ENCODE measurements at places on chromosomes 12 and 14.

DNA sequence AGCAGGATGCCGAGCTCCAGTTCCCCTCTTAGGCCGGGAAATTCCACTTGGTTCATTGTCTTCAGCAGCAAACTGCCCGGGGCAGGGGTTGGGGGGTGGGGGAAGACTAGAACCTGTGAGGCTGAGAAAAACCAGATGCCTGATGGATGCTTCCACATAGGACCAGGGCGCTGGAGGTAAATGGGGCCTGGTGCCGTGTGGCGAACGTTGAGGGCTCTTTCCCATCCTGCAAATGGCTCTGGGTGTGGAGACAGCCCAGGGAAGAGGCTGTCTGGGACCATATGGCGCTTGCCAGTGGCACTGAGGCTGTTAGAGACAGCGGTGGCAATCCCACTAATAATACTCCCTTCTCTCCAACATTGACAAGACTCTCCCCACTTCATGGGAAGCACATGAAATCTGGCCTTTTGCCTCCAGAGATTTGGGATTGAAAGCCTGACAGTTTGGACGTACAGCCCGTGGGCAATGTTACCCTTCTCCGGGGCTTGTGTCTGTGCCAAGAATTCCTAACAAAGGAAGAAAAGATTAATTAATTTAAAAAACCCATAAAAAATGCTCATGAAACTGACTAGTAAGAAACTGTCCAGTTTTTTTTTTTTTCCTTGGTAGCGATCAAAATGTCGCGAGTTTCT lies 44.5 kb downstream of the MAP1LC3B2 start:
- DNase-seq: no peak

DNA sequence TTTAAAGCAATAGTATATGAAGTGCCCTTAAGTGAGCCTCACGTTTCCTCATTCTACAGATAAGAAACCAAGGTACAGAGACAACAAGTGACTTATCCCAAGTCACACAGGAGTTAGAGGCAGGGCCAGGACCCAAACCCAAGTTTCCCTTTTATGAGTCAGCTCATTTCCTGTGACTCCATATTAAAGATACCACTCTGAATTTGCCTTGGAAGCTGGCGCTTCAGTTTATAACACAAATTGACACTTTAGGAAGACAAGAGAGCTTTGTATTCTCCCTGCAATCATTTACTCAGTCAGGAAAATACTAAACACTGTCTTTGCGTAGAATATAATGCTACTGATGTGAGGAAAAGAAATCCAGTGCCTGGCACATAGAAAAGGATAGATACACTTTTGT lies 43.2 kb downstream of the MYBPC1 start:
- peak; percentile 44 for DNase-seq

GRCh38 chr14:62017651-62018230 lies 255.5 kb downstream of the SNAPC1 start:
- no peak for DNase-seq

GRCh38 chr12:124520907-124521306 lies 46.5 kb downstream of the NCOR2 start:
- DNase-seq: peak; percentile 71

GRCh38 chr12:76080017-76080728 lies 4.3 kb downstream of the NAP1L1 start:
- peak; percentile 5 for DNase-seq

- no peak for DNase-seq
Observed at GRCh38 chr12:16072678-16073077, 161.5 kb downstream of the DERA start.

DNA sequence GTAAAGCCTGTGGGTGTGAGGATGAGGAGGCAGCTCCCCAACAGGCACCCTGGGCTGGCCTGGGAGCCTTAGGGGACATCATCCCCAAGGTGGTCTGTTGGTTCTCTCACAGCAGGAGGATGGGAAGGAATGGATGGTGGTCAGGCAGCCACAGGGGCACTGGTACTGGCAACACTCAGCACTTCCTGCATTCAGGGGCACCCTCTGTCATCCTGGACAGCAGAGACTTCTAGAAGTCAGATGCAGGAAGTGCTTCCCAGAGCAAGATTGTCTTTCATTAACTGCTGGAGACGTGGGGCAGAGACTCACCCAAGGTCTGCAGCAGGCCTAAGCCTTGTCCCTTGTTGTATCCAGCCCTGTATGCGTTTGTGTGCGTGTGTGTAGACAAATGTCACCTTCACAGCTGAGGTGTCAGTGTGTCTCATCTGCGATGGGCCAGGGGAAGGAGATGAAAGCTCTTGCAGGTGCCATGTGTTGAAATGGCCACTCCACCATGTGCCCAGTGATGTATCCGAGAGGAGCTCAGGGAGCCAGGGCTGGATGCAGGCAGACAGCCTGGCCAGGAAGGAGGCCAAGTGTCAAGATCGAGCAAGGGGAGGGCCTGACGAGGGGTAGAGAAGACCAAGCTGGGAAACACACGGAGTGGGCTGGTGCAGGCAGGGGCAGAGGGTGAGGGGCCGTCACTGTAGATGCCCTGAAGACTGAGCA lies 85.1 kb downstream of the PITPNM2 start:
- DNase-seq: peak; percentile 15

GRCh38 chr12:32126720-32127119 lies 20.1 kb downstream of the BICD1 start:
- DNase-seq: no peak

- no peak for DNase-seq
Observed at GRCh38 chr12:9132008-9132535, 16.4 kb upstream of the A2M start.

GRCh38 chr12:113195598-113195997 lies 10.1 kb downstream of the RITA1 start:
- no peak for DNase-seq

GRCh38 chr14:91387951-91388381 lies 29.7 kb downstream of the CCDC88C start:
- DNase-seq: no peak

DNA sequence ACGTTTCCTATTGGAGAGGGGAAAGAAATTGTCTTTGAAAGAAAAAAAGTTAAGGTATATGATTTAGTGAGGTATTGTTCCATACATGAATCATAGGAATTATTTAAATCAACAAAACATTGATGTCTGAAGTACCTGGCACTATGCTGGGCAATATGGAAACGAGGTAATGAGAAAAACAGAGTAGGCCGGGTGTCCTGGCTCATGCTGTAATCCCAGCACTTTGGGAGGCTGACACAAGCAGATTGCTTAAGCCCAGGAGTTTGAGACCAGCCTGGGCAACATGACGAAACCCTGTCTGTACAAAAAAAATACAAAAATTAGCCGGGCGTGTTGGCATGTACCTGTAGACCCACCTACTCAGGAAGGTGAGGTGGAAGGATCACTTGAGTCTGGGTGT lies 45.9 kb downstream of the AEBP2 start:
- DNase-seq: no peak

DNA sequence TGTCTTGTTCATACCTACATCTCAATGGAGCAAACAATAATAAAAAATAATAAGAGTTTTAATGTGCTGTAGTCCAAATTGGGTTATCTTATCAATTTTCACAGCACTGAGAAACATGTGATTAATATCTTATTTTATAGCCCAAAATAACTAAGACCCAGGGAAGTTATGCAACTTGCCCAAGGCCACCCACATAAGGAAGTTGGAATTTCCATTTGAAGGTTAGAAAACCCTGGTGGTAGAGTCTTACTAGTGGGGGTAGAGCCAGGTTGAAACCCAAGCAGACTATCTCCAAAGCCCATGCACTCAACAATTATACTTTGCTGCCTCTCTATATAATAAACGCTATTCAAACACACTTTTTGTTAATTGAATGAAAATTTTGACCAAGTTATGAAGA lies 270.0 kb upstream of the CAND1 start:
- no peak for DNase-seq

GRCh38 chr12:88585077-88585476 lies 4.8 kb upstream of the KITLG start:
- DNase-seq: no peak

DNA sequence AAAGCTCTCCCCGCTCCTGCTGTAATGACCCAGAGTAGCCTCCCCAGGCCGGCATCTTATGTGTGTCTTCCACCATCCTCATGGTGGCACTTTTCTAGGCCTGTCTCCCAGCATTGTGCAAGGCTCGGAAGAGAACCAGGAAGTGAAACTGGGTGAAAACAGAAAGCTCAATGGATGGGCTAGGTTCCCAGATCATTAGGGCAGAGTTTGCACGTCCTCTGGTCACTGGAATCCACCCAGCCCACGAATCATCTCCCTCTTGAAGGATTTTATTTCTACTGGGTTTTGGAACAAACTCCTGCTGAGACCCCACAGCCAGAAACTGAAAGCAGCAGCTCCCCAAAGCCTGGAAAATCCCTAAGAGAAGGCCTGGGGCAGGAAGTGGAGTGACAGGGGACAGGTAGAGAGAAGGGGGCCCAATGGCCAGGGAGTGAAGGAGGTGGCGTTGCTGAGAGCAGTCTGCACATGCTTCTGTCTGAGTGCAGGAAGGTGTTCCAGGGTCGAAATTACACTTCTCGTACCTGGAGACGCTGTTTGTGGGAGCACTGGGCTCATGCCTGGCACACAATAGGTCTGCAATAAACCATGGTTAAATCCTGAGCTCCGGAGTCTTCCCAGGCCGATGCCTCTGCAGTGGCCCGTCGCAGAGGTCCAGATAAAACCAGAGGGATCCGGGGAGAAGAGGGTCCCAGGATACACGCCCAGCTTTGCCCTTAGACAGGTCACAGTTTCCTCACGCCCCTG lies 15.6 kb downstream of the ACVRL1 start:
- peak; percentile 72 for DNase-seq

DNA sequence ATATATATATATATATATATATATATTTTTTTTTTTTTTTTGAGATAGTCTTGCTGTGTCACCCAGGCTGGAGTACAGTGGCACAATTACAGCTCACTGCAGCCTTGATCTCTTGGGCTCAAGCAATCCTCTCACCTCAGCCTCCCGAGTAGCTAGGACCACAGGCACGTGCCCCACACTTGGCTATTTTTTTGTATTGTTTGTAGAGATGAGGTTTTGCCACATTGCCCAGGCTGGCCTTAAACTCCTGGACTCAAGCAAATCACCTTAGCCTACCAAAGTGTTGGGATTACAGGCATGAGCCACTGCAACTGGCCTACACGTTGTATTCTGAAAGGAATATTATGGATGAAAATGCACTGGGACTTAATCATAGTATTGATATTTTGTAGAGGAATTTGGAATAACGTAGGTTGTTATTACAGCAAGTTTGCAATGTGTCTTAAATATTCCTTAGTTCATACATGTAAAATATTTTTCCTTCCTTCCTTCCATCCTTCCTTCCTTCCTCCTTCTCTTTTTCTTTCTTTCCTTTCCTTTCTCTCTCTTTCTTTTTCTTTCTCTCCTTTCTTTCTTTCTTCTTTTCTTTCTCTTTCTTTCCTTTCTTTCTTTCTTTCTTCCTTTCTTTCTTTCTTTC lies 862 bp downstream of the KLRB1 start:
- DNase-seq: no peak

GRCh38 chr12:41636653-41637052 lies 448.5 kb downstream of the PDZRN4 start:
- no peak for DNase-seq

DNA sequence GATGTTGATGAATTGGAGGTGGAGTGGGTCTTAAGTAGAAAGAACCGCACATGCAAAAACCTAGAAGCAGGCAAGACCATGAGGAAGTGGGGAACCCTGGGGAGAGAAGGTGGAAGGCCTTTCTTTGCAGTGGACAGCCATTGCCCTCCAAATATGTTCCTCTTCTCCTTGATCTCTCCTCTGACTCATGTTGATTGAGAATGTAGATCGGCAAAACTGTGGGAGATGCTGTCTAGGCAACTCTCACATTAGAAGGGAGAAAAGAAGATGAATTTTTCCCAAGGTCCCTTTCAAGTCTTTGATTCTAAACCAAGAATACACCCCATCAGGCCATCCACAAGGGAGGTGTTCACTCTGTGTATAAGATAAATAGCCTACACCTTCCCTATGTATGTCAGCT lies 257.5 kb downstream of the MSRB3 start:
- DNase-seq: no peak

DNA sequence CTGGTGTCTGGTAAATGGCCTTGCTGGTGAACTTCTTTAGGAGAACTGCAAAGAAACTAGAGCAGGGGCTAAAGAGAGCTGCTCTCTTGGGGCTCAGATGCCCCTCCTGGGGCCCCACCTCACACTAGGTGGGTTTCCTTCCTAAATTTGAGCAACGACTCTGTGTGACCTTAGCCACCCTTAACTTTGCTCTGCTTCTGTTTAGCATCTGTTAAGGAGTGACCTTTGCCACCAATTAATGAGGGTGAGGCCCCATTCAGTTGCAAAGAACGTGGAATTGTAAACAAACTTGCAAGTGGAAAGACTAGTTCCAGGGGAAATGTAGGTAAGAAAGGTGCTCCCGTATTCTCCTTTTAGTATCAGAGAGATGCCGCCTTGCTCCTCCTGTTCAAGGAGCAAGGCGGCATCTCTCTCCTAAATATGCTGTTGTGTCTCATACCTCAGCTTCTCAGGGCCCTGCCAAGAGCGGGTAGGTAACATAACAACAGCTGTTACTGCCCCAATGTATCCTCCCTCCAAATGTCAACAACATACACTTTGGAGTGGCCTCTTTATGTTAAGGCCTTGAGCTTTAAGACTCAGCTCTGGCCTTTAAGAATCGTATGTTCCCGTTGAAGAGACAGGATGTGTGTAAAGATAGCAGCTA lies 77.6 kb upstream of the FUT8 start:
- DNase-seq: no peak

DNA sequence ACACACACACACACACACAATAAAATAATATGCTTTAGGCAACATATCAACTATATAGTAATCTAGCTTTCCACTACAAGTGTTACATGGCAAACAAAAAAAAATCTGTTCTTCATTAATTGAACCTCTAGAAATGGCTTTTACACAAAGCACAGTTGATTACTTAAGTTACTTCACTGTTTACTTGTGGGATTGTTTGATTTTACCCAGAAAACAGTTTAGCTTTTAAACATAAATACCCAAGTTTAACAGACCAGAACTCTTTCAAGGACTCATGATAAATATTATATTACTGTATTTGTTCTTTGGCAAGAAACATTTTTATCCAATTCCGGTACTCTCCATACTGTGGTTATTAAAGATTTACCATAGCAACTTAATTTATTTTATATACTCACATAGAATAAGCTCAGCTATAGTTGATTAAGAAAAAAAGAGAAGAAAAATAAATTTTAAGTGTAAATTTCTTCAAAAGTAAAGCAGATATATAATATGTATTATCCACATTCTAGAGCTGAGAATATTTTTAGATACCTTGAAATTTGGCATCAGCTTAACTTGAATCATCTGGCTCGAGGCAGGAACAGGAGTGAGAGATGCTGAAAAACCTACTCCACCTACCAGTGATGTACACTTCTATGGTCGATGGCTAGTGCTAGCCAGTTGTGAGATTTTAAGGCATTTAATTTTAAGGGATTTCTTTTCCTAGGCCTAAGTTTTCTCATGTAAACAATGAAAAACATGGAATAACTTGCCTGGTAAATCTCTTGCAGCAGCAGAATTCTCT lies 126.0 kb downstream of the BTG1 start:
- no peak for DNase-seq

DNA sequence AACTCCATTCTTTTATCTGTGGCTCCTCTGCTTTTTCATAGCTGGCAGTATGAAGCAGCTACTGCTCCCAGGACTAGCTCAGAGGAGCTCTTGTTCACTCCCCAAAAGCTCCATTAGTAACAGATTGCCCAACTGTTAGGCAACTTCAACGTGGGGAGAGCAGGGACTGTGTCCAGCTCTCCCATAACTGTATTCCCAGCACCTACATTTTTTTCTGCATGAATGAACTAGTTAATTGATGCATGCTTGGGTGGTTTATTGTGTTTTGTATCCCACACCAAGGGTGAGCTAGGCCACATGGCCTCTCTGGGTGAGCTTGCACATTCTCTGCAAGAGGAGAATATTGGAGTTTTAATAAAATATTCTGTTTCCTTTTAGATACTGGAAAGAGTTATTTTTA lies 15.2 kb downstream of the STON2 start:
- no peak for DNase-seq

GRCh38 chr12:122086116-122086515 lies 7.6 kb downstream of the MLXIP start:
- DNase-seq: no peak

Measured in lung microvascular endothelial cell (primary cell).